Stimulated activated CD4-positive, alpha-beta T cell treated with anti-CD3 and anti-CD28 coated beads, Interleukin-4, amount 100 ng/mL, for 24 hours (primary cell): ENCODE measurements at places on chromosomes 16 and 17.

GRCh38 chr17:50684612-50685333 lies 22.9 kb downstream of the ANKRD40 start:
- no peak for DNase-seq

GRCh38 chr17:75244133-75244866 lies 17.1 kb downstream of the GGA3 start:
- no peak for DNase-seq

- DNase-seq: peak; percentile 36
Observed at GRCh38 chr17:61904094-61904710, 23.6 kb downstream of the INTS2 start.

DNA sequence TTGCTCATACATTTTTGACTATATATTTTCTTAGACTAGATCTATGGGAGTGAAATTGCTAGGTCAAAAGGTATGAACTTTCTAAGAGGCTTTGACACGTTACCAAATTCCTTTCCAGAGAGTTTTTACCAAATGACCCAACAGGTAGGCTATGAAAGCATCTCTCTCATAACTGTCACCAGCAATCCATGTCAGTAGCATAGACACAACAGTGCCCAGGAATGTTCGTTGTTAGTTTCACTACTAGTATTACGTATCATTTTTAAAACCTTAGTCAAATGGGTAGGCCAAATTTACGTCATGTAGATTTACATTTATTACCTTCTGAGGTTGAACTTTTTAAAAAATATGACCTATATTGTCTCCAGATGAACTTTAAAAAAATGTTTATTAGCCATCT lies 66.8 kb downstream of the MARCHF10 start:
- DNase-seq: no peak

DNA sequence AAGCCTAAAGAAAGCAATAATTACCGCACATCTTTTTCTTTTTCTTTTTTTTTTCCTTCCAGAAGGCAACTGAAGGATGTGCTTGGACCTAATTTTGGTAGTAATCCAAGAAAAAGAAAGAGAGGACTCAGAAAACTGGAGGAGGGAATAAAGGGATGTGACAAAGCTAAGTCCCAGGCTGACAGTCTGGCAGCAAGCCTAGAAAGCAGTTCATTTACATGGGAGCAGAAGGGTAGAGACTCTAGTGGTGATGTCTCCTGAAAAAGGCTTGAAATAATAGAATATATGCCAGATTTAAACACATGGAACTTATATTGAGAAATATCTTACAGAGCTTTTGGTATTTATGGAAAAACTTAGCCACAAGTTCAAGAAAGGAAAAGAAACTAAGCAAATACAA lies 101.0 kb upstream of the SHISA6 start:
- DNase-seq: no peak

GRCh38 chr16:75742424-75743047 lies 16.2 kb upstream of the CPHXL start:
- no peak for DNase-seq

DNA sequence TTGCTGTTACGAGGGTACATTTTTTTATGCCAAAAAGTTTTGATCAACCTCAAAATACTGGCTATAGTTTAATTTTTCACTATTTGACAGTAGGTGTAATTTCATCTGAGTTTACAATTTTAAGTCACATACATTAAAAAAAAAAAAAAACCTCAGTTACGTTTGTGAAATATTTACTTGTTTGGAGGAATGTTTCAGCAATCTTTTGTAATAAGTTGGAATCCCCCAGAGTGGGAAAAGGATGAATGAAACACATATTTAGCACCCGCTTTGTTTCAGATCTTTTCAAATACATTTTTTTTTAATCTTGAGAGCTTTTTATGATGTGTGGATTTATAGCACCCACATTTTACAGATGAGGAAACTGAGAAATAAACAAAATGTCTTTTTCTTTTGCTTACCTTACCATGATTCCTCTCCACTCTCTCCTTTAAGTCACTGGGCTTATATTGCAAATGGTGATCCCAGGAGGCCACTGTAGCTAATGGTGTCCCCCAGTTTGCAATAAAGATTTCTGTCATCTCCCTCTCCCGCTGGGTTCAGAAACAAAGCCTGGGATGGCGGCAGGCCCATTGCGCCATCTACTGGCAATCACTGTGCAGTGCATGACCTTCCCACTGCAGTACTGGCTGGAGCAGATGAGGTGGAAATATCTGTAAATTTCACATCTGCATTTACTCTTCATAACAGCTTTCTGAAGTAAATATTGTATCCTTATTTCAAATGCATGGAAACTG lies 27.7 kb downstream of the TBC1D3B start:
- DNase-seq: peak; percentile 79

GRCh38 chr17:29042679-29043538 lies at the start of gene PIPOX:
TSS of gene PIPOX (plus strand) at chr17:29043141. CDS start at chr17:29043226, 85 bp downstream.
- DNase-seq: no peak

DNA sequence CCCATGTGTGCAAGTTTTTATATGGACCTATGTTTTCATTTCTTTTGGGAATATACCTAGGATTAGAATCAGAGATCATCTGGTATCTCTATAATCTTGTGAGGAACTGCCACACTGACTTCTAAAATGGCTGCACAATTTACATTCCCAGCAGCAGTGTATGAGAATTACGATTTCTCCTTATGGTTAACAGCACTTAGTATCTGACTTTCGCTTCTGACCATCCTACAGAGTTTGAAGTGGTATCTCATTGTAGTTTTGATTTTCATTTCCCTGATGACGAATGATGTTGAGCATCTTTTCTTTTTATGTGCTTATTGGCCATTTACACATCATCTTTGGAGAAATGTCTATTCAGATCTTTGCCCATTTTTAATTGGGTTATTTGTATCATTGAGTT lies 10.0 kb downstream of the C16orf96 start:
- DNase-seq: no peak

- no peak for DNase-seq
Observed at GRCh38 chr17:34607917-34608316, 28.5 kb downstream of the TMEM132E start.

DNA sequence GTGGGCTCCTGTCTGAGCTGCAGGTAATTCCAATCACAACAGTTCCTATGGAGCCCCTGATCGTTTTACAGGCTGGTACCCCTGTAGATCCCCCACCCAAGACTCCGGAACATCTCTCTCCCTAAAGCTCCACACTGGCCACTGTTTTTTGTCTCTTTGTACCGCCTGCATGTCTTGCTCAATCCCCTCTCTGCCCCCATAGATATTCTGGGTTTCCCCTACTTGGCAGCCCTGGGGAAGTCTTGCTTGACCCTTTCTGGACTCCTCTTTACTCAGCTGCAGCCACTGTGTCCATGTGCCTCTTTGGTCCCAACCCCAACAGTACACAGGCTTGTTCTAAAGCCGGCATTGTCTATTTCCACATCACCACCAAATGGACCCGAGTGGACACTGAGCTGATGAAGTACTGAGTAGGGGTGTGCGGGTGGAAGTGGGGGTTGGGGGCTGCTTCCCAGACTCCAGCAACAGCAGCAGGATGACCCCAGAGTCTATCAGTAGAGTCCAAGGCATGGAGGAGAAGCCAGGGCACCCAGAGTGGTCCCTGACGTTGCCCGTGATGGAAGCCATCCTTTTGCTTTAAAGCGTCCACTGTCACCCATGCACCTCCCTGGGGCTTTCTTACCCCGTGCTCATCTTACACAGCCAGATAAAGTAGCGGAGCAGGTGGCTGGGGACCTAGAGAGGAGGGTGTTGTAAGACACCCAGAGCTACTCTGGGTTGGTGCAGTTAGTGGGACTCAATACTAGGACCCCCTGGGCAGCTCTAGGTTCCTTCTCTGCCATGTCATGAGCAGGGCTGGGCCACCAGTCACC lies 6.4 kb downstream of the CD300LB start:
- no peak for DNase-seq

DNA sequence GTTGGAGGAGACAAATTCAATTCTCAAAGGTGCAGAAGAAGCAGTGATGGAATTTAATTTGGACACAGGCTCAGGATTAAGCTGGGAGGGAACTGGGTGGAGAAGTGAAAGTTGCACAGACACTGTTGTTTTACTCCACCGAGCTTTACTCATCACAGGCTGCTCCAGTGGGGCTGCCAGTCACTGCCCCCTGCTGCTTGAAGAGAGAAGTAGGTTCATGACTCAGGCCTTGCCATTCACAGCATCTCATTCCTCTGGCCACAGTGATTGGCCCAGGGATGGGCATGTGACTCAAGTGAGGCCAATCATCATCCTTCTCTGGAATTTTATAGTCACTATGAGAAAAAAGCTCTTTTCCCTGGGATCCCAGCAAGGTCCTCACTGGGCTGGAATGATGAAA lies 11.8 kb downstream of the GNAO1 start:
- DNase-seq: peak; percentile 70

DNA sequence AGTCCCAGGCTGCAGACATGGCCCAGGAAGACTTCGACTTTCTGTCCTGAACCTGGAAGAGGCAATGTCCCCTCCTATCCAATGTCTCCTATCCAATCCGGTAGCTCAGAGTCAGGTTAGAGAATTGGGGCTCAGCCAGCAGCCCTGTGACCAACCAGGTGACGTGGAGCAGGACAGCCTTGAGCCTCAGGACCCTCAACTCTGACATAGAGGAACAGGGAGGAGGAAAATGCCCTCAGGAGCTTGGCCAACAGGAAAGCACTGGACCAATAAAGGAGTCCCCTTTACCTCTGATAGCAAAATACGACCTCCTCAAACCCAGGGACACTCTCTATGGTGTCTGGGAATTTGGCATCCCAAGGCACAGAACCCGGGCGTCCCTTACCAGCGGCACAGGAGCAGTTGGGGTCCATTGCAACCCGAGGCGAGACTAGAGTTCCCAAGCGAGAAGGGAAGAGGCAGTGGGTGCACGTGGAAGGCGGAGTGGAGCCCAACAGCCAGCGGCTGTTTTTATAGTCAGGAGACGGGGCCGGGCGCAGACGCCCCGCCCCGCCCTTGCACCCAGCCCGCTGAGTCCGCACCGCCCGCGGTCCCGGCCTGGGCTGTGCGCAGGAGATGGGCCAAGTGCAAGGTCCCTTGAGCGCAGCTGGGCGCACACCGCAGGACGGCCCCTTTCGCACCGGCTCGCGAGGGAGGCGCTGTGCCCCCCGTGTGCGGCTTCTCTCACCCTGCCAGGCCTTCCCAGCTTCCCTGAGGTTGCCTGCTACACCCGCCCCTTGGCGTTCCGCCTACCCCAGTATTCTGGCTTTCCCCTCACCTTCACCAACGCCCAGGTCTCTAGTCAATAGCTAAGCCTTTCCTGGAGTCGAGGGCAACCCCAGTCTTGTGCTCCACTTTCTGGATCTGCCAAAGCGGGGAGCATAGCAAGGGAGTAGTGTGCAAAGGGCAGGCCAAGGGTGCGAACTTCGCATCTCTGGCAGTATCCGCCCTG lies at the start of gene MT1G:
Gene MT1G, minus strand, starts transcription at position 485 of the 991 bp plus-strand sequence. Its CDS starts 72 bp downstream, at position 413.
- DNase-seq: peak; percentile 30

DNA sequence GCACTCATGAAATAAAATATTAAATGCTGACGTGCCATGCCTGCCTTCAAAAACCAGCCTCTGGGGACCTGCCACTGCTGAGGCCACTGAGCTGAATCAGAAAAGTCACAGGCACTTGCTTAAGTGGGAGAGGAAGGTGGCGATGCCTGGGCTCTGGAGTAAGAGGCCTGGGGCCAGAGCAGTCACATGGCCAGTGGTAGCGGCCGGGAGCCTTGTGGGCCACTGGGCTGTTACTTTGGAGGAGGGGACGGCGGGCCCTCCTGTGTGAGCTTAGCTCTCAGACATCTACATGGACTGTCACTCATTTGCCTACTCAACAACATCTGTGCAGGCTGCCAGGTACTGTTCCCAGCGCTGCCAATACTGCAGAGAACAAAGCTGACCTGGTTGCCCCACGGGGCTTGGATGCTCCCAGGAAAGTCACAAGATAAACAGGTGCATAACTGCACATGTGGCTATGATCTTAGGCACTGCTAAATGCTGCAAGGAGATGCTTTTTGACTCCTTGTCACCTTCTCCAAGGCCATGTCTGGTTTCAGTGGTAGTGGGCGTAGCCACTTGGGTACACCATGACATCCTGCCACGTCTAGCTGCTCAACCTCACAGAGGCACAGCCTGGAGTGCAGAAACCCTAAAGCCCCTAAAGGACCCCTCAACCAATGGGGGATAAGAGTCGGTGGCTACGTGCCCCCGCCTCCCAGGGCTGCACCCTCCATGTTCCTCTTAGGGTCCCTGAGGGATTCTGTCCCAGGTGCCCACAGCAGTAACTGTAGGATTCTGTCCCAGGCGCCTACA lies 11.6 kb downstream of the COTL1 start:
- no peak for DNase-seq

GRCh38 chr17:38663964-38664644 lies 10.7 kb downstream of the EPOP start:
- no peak for DNase-seq

DNA sequence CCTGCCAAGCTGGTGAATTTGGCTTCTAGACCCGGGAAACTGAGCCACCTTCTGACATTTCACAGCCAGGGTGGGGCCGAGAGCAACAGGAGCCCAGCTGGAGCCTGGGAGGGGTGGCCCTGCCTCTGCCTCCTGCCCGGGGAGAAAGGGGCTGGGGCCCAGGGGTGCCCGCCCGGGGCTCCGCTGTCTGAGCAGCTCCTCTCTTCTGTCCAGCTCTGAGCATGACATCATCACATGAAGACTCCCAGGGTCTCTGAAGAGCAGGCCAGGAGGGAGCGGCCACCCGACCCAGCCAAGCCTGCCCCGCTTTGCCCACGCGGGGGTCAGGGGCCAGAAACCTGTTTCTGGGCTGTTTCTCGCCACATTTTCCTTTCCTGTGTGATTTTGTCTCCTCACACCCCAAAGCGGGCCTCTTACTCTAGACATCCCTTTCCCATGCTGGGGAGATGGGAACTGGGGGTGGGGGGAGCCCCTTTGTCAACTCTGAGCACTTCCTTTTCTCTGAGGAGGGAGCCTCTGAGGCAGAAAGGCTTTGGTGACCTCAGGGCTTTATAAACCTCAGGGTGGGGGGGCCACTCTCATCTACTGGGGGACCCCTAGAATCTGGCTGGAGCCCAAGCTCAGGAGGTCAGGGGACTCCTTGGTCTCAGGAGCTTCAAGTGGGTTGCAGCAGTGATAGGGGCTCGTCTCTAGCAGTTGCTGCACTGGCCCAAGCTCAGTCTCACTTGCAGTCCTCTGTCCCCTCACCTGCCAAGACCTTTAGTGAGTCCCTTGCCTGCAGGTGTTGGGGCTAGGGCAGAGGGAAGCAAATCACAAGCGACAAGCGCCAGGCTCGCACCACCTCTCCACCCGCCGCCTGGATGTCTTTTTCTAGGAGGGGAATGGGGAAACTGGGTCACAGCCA lies 7.6 kb downstream of the UBALD2 start:
- peak; percentile 72 for DNase-seq

GRCh38 chr17:79235808-79236207 lies 161.2 kb downstream of the ENGASE start:
- no peak for DNase-seq

DNA sequence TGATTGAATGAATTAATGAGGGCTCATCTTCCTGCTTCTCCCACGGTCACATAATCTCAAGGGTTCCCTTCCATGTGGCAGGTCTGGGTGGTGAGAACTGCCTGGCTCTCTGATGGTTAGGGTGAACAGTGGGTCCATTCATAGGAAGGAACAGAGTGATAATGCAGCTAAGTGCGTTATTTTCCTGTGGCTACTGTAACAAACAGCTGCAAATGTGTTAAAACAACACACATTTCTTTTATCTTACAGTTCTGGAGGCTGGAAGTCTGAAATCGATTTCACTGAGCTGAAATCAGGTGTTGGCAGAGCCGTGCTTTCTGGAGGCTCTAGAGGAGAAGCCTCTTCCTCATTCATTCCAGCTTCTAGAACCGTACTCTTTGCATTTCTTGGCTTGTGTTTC lies 95.3 kb downstream of the BMERB1 start:
- DNase-seq: no peak
